Stimulated activated CD8-positive, alpha-beta memory T cell treated with anti-CD3 and anti-CD28 coated beads, Interleukin-4, amount 100 ng/mL, for 1 hour (primary cell): ENCODE measurements at places on chromosomes 3 and 15.

DNA sequence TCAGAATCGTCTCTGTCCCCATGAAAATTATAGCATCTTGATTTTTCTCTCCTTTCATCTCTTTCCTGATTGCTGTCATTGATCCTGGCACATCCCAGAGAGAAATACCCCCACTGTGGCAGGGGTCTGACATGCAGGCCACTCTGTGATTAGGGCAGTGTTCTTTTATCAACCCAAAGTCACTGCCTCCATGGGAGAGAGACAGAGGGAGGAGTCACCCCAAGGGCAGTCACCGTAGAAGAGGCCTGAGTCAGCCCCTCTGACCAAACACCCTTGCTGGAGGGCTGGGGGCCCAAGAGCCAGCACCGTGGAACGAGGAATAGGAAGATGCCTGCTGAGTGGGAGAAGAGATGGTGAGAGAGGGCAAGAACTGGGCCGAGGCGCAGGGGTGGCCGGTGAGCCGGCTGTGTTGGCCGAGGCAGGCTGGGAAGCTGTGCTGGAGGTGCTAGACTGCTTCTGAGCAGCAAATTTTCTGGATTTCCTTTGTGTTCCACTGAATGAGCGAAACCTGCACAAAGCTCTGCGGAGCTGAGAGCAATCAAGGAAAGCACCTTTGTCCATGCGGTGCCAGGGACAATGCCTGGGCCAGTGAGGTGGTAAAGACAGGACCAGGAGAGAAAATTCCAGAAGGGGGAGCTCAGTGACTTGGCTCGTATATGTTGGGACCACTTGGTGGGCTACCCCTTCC lies 103.8 kb downstream of the ADCY5 start:
- DNase-seq, result no peak

- no peak for DNase-seq
Observed at GRCh38 chr3:8846176-8846575, 76.8 kb upstream of the OXTR start.

DNA sequence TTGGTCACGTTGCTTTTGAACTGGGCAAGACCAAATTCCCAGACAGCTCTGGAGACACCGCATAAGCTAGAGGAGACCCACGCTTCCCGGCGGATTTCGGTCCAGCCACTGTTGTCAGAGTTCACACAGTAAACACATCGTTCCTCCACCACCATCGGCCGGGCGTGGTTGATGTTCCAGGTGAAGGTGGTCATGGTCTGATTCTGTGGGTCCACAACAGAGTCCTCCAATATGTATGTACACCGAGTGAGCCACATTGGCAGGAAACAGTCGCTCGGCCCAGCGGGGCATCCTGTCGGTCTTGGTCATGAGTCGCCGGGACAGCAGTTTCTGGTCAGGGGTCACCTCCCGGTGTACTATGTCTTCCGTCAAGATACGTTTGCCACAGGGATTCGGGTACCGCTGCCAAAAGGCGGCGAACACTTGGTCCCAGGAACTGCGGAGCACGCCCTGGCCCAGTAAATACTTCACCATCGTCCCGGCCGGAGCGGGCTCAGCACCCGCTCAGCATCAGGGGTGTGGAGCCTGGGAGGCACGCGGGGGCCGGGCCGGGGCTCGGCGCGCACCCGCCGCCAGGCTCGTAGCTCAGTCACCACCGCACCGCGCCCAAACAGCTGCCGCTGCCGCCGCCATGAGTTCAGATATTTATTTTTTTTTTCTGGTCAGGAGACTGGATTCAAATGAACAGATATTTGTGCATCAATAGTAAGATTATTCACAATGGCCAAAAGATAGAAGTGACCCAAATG lies 36.7 kb upstream of the NANOGP8 start:
- no peak for DNase-seq

DNA sequence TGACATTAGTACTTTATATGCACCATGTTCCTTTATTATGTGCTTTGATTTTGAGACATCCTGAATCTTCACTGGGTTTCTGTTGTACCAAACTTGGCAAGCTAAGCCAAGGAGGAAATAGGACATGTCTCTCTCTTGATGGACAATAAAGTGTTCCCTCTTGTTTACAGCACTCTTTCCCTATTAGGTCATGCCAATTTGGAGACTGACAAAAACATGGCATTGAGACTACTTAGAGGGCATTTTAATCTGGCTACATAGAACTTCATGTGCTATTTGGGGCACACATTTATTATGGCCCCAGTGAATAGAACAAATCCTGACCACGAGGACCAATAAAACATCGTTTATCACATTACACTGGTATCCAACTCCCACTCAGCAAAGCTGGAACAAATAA lies 85.3 kb upstream of the TNFSF10 start:
- no peak for DNase-seq

DNA sequence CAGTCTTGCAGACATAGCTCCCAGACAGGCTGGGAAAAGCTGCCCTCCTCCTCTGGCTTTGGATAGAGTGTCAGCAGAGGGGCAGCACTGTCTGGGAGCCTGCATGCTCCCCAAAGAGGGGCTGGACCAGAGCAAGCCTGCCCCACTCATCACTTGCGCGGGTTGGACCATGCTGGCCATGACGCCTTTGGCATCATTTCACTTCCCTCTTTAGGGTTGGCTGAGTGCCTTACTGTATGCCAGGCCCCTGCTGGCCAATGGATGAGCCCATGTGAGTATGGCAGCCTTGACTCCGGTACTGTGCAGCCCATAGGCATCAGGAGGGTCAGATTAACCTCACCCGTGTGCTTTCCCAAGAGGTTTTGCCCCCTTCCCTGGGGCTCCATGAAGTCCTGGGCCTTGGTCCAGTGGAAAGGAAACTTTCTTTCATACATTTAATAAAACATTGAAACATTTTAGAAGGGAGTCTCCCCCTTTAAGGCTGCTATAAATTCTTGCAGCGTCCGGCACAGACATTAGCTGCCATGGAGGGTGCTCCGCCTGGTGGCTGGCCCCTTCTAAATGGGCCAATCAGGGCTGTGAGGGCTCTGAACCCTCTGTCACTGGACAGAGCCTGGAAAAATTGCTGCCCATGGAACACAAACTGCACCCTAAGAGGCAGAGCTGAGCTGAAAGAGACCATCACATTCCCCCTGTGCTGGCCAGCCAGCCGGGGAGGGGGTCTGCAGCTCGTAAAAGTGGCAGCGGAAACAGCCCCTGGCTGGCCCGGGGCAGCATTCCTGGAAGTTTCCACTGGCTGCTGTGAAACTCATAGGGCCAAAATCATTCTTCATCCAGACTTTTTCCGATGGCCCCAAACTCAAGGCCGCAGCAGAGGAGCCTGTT lies 20.8 kb upstream of the DUSP7 start:
- no peak for DNase-seq

- DNase-seq, result no peak
Observed at GRCh38 chr15:33746203-33746602, 222.1 kb upstream of the CHRM5 start.

GRCh38 chr3:159238646-159239045 lies 436.8 kb downstream of the MFSD1 start:
- no peak for DNase-seq
